ENCODE measurements at places on chromosomes 1 and 21. TPM values are rescaled to one million over a fixed set of nuclear protein-coding genes. Genes with fewer than 3 reads are reported as not detected.
A peak's percentile ranks its signal among the peaks of the same experiment; 100 is the strongest.

The AUNIP gene
- 2.7 TPM for total RNA-seq

The SELP gene
- total RNA-seq, result 0.65 TPM

DNA sequence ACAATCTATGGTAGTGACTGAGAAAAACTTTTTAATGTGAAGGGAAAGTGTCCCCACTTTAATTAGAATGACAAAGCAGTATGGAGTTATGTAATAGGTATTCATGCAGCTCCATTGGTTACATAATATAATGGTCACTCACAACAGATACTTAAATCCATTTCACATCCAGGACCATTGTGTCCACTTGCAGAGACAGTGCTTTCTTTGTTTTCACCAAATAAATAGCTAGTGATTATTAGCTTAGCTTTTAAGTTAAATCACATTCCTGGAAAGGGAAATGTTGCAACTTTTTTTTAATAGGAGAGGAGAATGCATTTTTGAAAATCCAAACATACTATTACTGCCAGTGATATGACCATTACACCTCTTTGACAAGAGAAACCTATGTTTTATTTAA is 22.9 kb downstream of the RGL1 start:
- no peaks in the 10 kb centered on the region for H3K27me3 ChIP-seq
- no peak overlapping the region for H3K4me3 ChIP-seq
- H3K36me3 ChIP-seq, result peaks cover 12% of the 10 kb centered on the region

GRCh38 chr1:39981945-39982344 is 27.0 kb downstream of the MFSD2A start:
- no peaks in the 10 kb centered on the region for H3K36me3 ChIP-seq
- no peaks in the 10 kb centered on the region for H3K27me3 ChIP-seq
- DNase-seq, result no peak
- H3K27ac ChIP-seq, result no peak overlapping the region
- no peak overlapping the region for H3K4me3 ChIP-seq

DNA sequence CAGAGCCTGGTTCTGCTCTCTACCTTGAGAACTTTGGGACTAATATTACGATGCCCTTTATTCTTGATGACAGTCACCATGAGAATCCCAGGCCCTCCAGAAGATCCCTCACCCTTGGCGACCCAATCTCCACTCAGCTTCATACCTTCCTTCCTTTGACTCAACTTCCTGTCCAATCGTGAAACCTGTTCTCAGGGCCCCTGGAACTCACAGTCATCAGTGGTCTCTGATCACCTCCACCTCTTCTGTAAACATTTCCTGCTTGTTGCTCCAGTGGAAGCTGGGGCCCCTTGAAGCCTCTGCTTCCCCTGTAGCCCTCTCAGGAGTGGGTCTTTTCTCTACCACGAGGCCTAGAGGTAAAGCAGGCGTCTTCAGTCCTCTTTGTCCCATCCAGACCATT is 79.1 kb downstream of the MRPS6 start:
- no peaks in the 10 kb centered on the region for H3K27me3 ChIP-seq
- no peak for DNase-seq
- H3K4me3 ChIP-seq, result no peak overlapping the region
- H3K4me1 ChIP-seq, result peaks cover 15% of the 10 kb centered on the region
- peaks cover 31% of the 10 kb centered on the region for H3K36me3 ChIP-seq

The TMEM51 gene
- 10.9 TPM for total RNA-seq

DNA sequence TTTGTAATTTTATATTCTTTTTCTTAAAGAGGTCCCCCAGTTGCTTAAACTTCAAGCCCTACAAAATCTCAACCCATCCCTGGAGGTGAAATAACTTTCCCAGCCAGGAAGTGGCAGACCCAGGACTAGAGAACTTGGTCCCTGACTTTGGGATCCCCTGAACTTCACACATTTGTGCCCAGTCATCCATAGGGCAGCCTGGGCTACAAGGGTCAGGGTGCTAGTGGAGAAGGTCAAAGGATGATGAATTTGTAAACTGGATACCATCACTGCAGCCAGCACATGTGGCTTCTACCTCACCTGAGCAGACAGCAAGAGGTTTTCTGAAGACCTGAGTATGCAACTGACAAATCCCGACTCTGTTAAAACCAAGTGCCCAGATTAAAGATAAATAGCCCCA is 31.4 kb downstream of the HIVEP3 start:
- DNase-seq, result no peak
- H3K4me1 ChIP-seq, result peaks cover 27% of the 10 kb centered on the region
- H3K27me3 ChIP-seq, result no peaks in the 10 kb centered on the region
- no peaks in the 10 kb centered on the region for H3K36me3 ChIP-seq
- H3K4me3 ChIP-seq, result no peak overlapping the region
- no peak overlapping the region for H3K27ac ChIP-seq

The NR1I3 gene
- total RNA-seq, result not detected

The ERICH3 gene
- total RNA-seq, result not detected

DNA sequence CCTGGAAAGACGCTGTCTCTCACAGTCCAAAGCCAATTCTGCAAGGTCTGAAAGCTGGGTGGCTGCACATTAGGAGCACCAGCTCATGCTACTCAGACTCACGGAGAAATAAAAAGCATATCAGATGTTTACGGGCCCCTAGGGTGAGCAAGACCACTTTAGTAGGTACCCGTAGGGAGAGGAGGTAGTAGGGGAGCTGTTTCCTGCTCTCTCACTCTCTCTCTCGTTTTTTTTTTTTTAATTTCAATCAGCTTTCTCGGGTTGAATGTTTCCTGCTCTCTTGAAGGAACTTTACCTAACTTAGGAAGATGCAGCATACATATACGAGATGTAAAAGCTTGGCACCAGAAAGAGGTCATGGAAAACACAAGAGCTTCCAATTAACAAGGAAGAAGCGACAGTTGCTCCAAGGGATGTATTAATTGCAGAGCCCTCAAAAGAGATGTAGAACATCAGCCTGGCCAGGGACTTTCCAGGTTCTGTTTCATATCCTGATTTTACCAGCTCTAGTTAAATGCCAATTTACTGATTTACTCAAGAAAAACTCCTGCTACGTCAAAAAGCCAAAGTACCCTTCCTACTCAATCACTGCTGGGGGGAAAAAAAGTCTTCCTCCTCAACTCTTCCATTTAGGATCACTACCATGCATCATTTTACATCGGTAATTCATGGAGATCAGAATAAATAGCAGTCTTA is 3.1 kb downstream of the LORICRIN start:
- H3K27ac ChIP-seq, result no peak overlapping the region
- H3K4me3 ChIP-seq, result peak overlapping the region; percentile 60
- peaks cover 5% of the 10 kb centered on the region for H3K4me1 ChIP-seq
- DNase-seq, result no peak

The ANKRD45 gene
- total RNA-seq, result 0.60 TPM
